Epithelial cell of proximal tubule (primary cell): ENCODE measurements at places on chromosomes 6 and 20. TPM values are rescaled to one million over a fixed set of nuclear protein-coding genes. Genes with fewer than 3 reads are reported as not detected.

DNA sequence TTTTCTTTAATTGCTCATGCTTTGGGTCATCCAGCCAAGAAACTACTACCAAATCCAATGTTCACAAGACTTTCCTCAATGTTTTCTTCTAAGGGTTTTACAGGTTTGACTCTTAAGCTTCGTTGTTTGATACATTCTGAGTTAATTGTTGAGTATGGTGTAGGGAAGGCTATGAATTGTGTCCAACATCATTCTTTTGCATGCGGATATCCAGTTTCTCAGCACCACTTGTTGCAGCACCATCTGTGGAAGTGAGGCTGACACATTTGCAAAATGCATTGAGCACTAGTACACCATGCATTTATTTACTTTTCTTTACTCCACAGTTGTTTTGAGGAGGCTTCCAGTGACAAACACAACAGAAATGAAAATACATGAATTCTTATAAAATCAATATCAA, 17.2 kb downstream of the MICA start:
- DNase-seq: no peak

DNA sequence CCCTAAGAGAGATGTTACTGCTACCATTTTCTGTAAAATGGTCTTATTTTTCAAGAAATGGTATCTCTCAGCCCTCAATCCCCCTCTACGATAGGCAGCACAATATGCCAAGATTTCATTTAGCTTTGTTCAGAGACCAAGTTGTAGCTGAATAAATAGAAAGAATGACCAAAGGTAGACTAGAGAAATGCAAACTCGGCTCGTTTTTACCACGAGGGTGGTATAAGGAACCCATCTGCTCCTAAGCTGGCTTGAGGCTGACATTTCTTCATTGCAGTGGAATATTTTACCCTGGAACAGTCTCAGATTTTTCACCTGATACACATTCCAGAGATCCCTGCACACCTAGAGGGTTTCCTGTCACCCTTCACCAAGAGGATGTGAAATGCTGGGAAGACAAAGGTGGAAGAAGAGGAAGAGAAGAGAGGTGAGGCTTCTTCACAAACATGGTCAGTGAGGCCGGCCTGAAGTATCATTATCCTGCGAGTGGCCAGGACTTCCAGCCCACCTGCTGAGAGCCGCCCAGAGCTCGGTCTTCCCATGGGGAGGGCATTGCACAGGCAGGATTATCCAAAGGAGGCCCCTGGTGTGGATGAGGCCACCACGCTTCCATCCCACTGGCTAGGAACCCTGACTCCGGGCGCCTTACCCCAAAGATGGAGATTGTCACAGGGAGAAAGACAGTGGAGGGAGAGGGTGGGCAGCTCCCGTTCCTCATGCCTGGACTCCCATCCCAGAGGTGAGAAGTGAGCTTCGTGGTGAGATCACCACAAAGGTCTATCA, 57.1 kb upstream of the AFDN start:
- no peak for DNase-seq

GRCh38 chr6:45986746-45987274, 28.9 kb downstream of the CLIC5 start:
- DNase-seq: no peak

DNA sequence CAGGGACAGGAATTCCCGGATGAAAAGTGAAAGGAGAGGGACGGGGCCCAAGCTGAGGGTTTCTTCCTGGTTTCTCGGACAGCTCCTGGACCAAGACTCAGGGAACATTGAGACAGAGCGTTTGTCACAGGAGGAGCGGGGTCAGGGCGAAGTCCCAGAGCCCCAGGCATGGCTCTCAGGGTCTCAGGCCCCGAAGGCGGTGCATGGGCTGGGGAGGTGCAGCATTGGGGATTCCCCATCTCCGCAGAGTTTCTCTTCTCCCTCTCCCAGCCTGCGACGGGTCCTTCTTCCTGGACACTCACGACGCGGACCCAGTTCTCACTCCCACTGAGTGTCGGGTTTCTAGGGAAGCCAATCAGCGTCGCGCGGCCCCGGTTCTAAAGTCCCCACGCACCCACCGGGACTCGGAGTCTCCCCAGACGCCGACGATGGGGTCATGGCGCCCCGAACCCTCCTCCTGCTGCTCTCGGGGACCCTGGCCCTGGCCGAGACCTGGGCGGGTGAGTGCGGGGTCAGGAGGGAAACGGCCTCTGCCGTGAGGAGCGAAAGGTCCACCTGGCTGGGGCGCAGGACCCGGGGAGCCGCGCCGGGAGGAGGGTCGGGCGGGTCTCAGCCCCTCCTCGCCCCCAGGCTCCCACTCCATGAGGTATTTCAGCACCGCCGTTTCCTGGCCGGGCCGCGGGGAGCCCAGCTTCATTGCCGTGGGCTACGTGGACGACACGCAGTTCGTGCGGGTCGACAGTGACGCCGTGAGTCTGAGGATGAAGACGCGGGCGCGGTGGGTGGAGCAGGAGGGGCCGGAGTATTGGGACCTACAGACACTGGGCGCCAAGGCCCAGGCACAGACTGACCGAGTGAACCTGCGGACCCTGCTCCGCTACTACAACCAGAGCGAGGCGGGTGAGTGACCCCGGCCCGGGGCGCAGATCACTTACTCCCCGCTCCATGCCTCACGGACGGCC, 54.6 kb upstream of the POLR1H start:
- no peak for DNase-seq

DNA sequence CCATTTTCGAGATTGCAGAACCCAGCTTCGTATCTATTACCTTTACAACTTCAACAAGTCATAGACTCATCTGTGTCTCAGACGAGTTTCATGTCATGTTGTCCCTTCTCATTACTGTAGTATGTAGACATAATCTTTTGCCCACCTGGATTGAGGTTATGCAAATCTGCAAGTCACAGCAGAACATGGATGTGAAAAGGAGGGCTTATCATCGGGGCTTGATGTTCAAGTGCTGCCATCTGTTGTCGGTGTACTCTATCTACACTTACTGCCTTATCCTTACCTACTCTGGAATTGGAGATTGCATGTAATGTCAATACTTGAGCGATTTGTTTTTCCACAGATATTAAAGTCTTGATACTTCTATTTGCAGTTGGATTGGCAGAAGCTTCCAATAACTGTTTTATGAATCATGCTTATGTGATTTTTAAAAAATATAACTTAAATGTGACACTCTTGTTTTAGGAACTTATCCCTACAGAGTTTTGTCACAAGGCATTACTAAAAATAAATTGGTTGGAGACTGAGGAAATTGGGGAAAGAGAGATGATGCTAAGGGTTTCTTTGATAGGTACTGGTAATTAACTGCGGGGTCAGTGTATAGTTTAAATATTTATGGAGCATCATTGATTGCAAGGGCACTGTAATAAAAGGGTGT, 3.0 kb upstream of the GOPC start:
- DNase-seq: peak; percentile 32

DNA sequence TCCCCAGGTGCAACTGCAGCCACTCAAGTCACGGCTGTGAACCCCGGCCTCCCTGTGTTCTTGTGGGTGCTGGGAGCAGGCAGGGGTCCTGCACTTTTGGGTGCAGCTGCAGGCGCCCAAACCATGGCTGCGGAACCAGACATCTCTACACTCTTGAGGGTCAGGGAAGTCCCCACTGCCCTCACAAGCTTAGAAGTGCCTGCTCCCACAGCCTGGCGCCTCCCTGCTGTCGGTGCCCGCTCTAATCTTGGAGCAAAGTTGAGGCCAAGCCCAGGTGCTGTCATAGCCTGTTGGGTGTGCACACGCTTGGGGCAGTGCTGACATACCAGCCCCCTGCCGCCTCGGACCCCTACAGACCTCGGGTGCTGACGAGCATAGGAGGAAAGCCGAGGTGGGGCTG, 6.2 kb downstream of the DEFB132 start:
- DNase-seq: no peak

GRCh38 chr20:45626540-45626939, 3.0 kb upstream of the WFDC10A start:
- DNase-seq: no peak

DNA sequence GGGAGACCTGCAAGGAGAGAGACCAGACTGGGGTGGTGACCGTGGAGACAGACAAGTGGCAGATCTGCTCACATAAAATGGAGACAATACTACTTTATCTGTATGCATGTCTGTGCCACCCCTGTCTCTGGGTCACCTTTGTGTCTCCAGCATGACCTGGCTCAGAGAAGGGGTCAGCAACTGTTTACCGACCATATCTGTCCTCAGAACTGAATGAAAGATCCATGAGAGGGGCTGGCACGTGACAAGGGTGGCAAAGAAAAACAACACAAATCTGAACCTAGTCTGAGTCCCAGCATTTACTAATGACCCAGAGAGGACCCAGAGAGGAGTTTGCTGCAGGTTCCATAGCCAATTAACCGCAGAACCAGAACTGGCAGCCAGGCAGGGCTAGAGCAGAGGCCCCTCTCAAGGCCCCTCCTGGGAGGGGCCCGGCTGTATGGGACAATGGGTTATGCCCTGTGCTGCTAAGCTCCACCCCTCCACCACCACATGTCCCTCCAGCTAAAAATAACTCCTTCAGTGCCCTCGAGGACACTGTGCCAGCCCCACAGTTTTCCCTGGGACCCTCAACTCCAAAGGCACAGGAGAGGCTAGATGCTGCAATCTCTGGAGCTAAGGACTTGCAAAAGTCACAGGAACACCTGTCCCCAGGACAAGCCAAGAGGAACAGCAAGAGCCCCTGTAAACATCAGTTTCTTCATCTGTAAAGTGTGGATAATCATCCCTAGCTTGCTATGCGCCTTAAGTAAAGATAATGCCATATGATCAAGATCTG, 2.2 kb downstream of the AHCY start:
- no peak for DNase-seq

GRCh38 chr6:170180671-170181337, 110.1 kb downstream of the DLL1 start:
- DNase-seq: no peak

DNA sequence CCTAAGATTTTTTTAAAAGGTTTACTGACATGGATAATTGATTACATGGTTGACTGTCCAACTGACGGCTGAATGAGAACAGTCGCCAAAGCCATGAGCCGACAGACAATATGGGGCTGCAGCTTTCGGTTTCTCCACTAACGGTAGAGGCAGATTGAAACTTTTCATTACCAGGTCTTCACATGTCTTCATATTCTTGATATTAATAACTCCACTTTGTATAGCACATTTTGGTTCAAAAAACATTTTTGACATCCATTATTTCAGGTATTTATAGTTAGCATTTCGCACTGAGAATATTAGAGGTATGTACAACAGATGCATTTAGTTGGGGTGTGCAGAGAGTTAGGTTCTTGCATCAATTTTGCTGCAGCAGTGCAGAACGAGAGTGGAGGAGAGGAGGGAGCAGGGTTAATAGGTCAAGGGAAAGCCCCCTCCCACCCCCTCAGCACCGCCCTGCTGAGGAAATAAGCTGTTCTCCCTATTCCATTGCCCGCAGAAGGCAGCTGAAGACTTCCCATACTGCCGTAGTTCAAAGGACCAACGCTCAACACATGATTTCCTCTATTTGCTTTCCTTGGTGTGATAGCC, 73.6 kb upstream of the ADTRP start:
- DNase-seq: no peak

- no peak for DNase-seq
These were observed 100.6 kb downstream of the PCSK2 start for GRCh38 chr20:17327185-17328148.

Gene EFCAB8
- not detected in 2 replicates for total RNA-seq

Gene TTBK1
- under 0.01 and 0.07 TPM in 2 replicates for total RNA-seq

Gene COL9A3
- total RNA-seq: 2.8 and 4.6 TPM in 2 replicates

Gene CLPSL1
- total RNA-seq: not detected in 2 replicates

Gene OR12D3
- total RNA-seq: not detected in 2 replicates

Gene OXT
- total RNA-seq: 0.43 TPM in 1 of 2 replicates, not detected in the other

Gene BNIP5
- total RNA-seq: under 0.01 TPM in 1 of 2 replicates, not detected in the other

Gene PGC
- total RNA-seq: not detected in 2 replicates
